Glutamatergic neuron (in vitro differentiated cells): ENCODE measurements at places on chromosomes 13 and 19.

GRCh38 chr19:48544856-48545750 lies 6.9 kb upstream of the SULT2B1 start:
- DNase-seq = peak; percentile 45

- peak; percentile 52 for DNase-seq
Measured at GRCh38 chr19:44796701-44797115, 12.2 kb upstream of the BCAM start.

- DNase-seq = no peak
Measured at GRCh38 chr19:29645911-29646310, 19.4 kb upstream of the PLEKHF1 start.

DNA sequence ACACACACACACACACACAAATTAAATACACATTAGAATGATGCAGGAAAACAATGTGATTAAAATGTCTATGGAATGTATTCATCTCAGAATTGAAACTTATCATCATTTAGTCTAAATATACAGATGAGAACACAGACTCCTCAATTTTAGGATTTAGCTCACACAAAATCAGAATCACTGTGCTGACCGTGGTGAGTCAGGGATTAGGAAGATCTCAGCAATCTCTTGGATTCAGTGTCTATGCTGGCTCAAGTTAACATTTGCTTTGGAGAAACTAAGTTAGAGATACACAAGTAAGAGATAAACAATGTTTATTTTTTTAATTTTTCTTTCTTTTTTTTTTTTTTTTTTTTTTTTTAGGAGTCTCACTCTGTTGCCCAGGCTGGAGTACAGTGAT lies 323.6 kb downstream of the KLF12 start:
- no peak for DNase-seq

DNA sequence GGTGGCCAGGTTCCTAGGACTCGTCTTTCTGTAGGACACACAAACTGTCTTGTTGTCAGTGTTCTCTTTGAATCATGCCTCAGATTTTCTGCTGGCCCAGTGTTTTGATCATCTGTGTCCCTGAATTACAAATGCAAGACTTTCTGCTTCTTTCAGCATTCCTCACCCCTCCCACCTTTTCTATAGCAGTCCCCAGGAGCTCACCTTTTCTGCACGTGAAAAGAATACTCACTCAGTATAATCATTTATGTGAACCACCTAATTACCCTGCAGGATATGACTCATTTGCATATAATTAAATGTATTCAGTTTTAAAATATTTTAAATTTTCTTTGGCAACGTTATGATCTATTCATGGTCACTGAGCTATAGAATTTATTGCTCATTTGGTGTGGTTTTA lies 389.2 kb downstream of the ITGBL1 start:
- DNase-seq = no peak

- DNase-seq = no peak
Measured at GRCh38 chr19:12187625-12188024, 24.7 kb downstream of the ZNF136 start.

DNA sequence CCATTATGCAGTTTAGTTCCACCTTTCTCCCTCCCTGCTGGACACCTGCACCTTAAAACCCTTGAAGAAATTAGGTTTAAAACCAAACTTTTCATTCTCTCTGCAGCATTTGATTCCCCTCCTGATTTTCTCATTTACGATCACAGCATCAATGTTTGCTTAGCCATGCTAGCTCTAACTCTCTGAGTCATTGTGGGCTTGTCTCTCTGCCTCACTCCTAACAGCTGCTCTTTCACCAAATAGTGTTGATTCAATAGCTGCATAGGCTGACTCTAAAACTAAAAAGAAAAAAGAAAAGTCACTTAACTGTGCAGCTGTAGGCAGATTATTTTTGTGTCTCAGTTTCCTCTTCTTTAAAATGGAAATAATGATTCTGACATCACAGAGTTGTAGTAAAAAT lies 1124.9 kb downstream of the DIAPH3 start:
- no peak for DNase-seq

- DNase-seq = no peak
Measured at GRCh38 chr13:40187324-40187795, 479.1 kb downstream of the FOXO1 start.

GRCh38 chr13:52975161-52975560 lies 53.5 kb upstream of the OLFM4 start:
- DNase-seq = no peak

DNA sequence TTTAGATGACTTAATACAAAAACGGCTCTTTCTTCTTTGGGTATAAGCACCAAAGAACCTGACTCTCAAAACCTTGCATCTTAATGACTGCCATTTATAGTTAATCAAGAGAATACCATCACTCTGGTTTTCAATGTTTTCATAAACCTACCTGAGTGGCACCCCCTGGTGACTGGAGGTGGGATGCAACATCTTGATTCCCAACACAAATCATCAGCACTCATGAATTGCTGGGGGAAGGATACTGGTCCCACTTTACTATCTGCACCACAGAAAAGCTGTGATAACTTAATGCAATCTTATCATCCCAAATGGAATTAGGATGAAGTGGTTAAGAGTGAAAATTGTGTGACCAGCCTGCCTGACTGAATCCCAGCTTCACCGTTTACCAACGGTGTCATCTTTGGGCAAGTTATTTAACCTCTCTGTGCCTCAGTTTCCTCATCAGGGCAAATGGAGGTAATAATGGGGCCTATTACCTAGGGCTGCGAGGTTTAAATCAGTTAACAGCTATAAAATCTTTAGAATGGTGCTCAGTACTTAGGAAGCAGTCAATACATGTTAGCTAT lies 366.4 kb downstream of the KLF12 start:
- DNase-seq = peak; percentile 53

DNA sequence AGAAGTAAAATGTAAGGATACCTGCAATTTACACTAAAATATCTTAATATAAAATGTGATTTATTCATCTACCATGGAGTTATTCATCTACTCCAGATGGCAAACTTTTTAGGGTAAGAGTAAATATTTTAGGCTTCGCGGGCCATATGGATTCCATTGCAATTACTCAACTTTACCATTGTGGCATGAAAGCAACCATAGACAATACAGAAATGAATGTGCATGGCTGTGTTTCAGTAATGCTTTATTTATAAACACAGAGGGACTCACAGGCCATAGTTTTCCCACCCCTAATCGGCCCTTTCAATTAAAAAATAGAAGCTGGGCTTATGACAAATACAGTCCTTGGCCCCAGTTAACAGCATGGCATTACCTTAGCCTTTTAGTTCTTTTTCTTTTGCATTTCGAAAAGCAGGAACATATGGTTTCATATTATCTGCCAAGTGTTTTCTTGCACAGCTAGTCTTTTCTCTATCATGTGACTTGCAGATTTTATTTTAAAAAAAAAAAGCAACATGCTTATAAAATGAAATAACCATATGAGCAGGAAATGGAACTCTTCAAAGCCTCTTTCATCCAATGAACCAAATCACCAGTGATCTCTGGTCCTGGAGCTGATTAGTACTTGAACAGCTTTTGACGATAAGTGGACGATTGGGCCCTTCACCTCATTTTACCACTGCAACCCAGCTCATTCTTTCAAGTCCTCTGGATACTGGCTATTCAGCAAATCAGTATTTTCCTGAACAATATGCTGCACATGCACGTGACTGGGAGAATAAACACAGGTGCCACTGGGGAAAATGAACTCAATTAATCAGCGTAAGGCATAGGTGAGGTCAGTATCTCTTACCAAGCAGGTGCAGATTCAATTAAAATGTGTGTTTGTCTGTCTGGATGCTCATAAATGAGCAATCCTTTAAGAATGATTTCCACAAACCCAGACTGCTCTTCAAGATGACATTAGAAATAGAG lies 63.9 kb downstream of the LHFPL6 start:
- no peak for DNase-seq

- no peak for DNase-seq
Measured at GRCh38 chr13:30314562-30314961, 7.2 kb upstream of the KATNAL1 start.

- no peak for DNase-seq
Measured at GRCh38 chr19:4913996-4914735, 4.9 kb downstream of the UHRF1 start.

- no peak for DNase-seq
Measured at GRCh38 chr13:40677064-40677463, 10.6 kb upstream of the FOXO1 start.

- DNase-seq = no peak
Measured at GRCh38 chr13:41028051-41028450, 8.9 kb upstream of the ELF1 start.

DNA sequence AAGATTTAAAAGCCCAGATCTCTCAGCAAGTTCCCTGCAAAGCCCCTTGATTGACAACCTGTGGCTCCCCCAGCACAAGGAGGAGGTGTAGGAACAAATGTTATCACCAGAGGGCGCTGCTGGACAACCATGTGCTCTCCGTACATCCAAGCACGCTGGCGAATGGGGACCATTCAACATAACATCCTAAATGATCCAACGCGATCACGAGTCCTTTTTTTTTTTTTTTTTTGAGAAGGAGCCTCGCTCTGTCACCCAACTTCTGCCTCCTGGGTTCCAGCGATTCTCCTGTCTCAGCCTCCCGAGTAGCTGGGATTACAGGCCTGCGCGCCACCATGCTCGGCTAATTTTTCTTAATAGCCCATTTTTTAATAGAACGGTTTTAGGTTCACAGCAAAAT lies 52.0 kb downstream of the NWD1 start:
- DNase-seq = peak; percentile 86

GRCh38 chr19:58550362-58551122 lies 4.4 kb downstream of the CHMP2A start:
- no peak for DNase-seq

DNA sequence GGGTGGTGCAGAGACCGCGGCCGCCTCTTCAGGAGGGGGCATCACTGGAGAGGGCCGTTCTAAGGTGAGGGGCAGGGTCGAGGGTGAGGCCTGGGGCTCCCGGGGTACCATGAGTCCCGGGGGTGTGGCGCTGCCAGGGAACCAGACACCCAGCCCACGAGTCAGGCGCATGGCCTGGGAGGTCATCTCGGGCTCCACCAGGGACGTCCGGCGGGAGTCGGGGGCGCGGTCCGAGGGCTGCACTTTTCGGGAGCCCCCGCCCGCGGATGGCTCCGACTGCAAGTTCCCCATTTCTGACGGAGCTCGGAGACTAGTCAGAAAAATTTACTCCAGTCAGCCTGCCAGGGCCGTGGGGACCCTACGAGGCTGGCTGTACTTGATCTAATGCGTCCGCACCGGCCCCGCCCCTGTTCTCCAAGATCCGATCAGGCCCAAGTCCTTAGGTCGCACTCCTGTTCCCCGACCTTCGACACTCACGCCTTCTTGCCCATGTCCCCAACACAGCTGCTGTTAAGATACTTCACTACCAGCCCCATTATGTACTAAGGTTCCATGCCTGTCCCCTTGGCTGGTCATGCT lies 774 bp downstream of the GGN start:
- DNase-seq = no peak

DNA sequence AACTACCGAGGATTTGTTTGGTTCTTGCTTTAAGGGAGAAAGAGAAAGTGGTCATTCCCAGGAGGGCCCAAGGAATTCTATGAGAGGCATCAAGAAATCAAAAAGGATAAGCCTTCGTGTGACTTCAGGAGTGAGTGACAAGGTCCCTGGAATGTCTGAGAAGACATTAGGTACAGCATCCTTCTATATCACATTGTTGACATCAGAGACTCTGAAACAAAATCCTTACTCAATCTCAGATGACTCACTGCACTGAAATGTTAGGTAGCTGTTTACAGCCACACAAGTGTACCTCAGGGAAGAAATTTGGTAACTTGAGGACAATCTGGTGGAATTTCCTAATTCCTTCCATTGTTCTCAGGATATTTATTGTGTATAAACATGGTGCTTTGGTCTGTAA lies 7.9 kb upstream of the LGALS14 start:
- no peak for DNase-seq

DNA sequence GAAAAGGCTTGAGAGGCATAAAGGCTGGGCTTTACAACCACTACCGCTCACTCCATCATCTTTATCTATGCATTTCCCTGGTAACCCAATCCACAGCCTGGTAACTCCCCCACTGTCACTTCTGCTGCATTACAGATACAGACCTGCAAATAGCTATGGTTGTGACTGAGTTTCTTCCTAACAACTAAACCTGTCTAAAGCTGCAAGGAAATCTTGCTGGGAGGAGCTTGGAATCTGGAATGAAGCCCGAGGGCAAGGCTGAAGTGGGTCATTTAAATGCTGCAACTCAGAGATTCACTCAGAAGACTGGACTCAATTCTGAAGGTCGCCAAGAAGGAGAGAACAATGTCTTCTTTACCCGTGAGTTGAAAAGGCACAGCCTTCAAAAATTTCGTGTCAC lies at the start of gene LGALS13:
LGALS13 (plus strand) TSS at position 301 of the 400 bp plus-strand sequence; CDS start at position 346, 45 bp downstream.
- DNase-seq = no peak

- DNase-seq = peak; percentile 95
Measured at GRCh38 chr19:33080761-33081681, at the start of gene GPATCH1. TSS of gene GPATCH1 (plus strand) at chr19:33081181. CDS start at chr19:33081194, 13 bp downstream.

DNA sequence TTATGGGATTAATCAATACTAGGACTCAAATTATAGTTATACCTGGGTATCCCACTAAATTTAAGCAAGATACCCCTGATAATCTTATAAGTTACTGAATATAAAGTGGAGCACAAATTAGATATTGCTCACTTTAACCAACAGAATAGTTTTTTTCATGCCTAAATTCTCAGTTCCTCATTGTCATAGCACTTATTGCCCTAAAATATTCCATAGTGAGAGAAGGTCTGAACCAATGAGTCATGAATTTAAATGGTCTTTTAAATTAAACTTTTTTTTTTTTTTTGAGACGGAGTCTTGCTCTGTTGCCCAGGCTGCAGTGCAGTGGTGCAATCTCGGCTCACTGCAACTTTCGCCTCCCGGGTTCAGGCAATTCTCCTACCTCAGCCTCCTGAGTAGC lies 42.4 kb downstream of the ZNF136 start:
- no peak for DNase-seq

DNA sequence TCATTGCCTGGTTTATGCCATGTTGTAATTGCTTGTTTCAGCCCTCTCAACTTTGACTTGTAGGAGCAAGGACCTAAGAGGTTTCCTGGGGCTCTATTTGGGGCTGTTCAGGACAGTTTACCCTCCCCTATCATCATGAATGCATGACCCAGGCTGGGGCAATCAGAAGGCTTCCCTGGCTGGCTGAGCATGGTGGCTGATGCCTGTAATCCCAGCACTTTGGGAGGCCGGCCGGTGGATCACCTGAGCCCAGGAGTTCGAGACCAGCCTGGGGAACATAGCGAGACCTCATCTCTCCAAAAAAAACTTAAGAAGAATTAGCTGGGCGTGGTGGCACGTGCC lies 6.1 kb upstream of the LSM4 start:
- no peak for DNase-seq

DNA sequence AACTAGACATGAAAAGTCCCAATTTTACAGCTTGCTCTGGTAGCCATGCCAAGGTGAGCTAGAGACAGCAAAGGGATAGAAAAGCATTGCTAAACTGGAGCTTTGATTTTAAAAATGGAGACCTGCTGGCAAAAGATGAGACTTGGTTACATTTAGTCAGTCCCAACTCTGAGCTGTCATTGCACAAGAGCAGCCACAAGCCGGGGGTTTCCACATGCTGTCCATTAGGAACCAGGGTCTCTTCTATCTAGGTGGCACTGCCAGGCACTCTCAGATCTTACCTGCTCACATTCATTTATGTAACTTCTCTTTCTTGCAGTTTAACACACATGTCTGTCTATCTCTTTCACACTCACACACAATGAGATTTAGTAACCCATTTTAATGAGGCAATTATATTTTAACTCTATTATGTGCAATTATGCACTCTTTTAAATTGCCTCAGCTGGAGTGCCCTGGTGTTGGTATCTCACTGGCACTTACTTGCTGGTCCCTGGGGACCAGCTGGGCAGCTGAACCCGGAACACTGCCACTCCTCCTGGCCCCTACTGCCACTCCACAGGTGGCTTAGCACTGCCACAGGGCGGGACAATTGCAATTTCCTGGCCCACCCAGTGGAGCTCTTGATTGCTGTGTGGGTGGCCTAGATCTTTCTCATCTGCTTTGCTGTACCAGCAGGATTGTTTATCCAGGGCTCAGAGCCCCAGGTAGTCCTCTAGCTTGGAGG lies 112.5 kb downstream of the COG6 start:
- DNase-seq = no peak
